RWPE1 (cell line): ENCODE measurements at places on chromosomes 1 and 21.

DNA sequence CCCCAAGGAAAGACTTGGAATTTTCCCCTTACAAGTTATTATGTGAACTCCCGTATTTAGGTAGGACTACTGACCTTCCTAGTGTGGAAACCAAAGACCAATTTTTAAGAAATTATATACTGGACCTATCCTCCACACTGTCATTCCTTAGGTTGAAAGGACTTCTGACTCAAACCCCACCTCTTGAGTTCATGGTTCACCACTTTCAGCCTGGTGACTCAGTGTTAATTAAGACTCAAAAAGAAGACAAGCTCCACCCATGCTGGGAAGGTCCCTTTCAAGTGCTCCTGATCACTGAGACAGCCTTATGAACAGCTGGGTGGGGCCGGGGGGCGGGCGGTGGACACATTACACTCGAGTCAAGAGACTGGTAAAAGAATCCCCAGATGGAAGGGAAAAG lies 113.2 kb downstream of the LRRC53 start:
- no peak for DNase-seq

- no peak for DNase-seq
Measured at GRCh38 chr1:163055005-163055404, 14.2 kb upstream of the RGS4 start.

DNA sequence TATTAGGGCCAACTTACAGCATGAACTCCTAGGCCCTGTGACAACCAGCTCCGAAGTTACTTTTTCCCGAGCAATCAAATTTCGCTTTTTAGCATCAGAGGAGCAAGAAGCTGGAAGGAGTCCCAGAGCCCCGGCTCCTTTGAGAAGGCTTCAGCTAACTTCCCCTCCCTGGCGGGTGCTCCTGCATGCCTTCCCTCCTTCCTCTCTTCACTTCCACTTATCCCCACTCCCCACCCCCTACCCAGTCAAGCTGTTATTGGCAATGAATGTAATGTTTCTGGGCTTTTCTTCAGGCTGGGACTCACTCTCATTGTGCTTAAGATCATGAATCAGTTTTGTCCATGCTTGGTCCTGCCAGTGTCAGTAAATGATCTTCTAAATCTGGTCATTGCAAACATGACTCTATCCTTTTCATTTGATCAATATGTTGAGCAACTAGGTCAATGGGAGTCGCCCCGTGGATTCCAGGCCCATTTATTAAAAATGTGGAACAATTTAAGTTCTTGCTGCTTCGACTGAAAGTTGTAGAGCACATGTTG lies 94.5 kb upstream of the TSPAN2 start:
- DNase-seq: no peak

GRCh38 chr1:57206038-57206437 lies 217.8 kb downstream of the DAB1 start:
- no peak for DNase-seq

DNA sequence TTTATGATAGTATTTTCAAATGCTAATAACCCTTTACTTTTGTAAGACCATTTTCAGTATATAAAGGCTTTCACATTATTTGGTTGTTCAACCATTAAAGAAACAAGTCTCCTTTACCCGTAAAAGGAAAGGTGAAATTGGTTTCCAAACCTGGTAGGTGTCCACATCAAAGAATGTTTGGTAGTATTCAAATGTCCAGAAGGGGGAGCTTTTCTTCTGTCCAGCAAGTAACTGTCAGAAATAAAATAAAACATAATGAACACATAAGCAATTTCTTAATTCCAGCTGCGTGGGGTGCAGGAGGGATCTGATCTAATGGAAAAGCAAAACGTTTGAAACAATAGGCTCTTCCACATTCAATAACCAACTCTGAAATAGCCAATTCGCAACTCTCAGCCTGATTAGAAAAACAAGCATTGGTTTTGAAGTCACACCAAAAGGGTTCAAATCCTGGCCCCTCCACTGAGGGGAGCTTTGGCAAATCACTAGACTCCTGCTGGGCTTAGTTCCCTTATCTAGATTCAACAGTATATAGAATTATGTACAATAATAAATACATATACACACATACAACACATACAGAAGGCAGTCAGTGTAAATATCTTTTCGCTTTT lies 11.0 kb downstream of the YIPF1 start:
- peak; percentile 57 for DNase-seq

- peak; percentile 63 for DNase-seq
Measured at GRCh38 chr1:40078512-40079333, 18.3 kb downstream of the PPT1 start.

- no peak for DNase-seq
Measured at GRCh38 chr1:91752324-91752723, 133.6 kb downstream of the TGFBR3 start.

DNA sequence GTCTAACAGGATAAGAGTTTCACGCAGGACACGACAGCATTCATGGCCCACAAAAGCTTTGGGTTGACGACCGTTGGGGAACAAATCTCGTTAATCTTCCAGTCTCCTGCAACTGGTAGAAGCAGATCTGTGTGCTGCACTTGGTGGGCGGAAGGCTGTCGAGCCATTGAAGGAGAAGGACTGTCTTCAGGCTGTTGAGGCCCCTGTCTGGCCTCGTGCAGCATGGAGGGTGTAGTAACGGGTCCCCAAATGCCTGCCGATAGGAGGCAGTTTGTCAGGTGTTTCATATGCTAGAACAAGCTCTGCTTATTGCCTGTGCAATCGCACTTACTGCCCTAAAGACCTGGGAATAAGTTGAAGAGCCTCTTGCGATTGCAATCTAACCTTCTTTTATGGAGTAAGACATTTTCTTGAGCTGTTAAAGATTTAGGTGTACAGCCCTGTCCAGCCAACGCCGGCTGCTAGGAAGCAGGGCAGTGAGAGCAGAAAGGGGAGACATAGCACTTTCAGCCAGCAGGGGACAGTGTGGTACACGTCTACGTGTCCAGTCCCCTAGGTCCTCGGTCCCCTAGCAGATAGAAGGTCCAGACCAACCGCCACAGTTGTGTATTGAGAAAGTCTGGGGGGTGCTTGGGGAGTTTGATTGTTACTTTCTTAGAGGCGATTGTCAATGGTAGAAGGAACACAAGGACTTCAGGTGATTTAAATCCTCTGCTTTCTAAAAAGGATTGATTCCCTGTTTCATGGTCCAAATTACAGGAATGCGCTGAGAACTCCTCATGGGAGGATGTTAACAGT lies 102.3 kb upstream of the TMPRSS2 start:
- DNase-seq: no peak

- DNase-seq: no peak
Measured at GRCh38 chr1:154349121-154349520, 23.8 kb downstream of the ATP8B2 start.

GRCh38 chr1:109020693-109021257 lies 21.1 kb downstream of the WDR47 start:
- DNase-seq: no peak

DNA sequence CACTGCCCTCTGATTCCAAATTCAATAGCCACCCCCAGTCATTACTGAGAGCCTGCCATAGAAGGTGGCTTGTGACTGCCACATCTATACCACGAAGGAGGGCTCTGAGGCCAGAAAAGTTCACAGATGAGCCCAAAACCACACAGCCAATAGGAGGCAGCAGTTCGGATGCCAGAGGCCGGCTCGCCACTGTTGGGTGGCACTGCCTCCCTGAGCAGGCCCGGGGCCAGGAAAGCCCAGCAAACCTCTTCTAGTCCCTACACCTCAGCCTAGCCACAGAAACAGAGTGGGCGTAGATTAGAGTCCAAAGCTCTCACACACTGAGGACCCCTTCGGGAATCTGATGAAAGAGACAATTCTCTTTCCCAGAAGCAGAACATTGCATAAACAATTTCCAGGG lies 5.9 kb upstream of the CAMK2N1 start:
- no peak for DNase-seq

- no peak for DNase-seq
Measured at GRCh38 chr1:94821636-94822305, 1.6 kb downstream of the SLC44A3 start.

DNA sequence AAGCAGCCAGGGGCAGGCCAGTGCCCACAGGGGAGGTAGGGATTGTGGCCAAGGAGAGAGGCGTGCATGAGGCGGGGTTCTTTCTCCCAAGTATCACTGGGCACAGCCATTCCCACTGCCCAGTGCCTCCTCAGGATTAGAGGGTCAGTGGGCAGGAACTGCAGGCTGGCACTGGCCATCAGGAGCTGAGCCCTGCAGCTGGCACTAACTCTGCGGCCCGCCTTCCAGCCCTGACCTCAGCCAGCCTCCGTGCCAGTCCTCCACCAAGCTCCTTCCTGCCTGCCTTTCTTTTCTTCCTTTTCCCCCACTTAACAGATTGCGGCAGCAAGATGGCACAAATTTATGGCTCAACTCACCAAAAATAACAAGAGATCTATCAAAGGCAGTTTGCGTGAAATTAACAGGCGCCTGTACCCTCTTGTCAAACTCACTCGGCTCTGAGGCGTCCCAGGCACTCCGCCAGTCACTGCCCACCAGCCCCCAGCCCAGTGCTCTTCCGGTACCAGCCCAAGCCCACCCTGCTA lies 11.1 kb downstream of the ADGRB2 start:
- no peak for DNase-seq

GRCh38 chr1:177650947-177651346 lies 318.9 kb downstream of the SEC16B start:
- DNase-seq: no peak

DNA sequence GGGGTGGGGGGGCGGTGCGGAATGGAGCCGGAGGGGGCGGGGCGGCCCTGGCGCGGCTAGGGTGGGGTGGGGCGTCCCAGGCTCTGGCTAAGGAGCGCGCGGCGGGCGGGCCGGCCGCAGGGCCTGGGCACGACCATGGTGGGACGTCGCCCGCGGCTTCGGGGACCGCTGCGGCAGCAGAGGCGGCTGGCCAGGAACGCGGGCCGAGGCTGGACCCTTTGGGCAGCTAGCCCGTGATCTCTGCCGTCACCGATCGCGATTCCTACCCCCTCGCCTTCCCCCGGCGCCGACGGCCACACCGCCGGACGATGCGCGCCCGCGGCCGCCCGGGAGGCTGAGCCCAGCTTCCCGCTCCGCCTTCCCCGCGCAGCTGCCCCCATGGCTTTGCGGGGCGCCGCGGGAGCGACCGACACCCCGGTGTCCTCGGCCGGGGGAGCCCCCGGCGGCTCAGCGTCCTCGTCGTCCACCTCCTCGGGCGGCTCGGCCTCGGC lies at the start of gene MAP3K21:
Gene MAP3K21 (plus strand): TSS at position 74 of the 491 bp plus-strand sequence. CDS start 305 bp downstream, at position 379.
- no peak for DNase-seq

DNA sequence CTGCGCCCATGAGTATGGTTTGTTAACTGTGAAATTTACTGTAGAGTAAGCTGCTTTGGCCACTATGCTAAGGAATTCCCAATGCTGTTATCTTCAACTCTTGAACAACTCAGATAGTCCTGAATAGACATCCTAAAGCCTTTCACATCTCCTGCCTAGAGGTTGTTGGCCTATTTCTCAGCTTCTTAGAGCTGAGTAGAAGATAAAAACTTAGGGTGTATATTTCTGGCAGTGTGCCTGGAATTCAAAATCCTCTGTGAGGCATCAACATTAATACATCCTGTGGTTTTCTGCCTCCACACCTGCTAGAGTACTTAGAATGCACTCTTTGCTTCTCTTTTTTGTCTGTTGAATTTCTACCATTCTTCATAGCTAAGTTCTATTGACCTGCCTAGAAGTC lies 45.8 kb upstream of the RC3H1 start:
- no peak for DNase-seq

DNA sequence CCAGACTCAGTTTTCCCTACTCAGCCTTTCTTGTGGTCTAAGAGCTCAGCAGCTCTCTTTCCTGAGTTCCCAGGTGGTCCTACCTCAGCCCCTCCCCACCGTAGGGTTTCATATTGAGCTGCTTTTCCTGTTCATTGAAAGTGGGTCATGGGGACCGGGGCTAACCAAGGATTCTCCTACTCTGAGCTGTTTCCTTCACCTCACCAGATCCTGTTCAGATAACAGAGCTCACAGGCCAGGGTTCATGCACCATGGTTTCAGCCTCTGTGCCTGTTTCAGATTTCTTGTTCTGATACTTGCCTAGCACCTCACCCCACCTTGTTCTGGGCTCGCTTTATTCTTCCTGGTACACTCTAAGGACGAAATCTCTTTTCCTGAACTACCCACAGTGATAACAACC lies 8.5 kb downstream of the UBQLN4 start:
- no peak for DNase-seq

DNA sequence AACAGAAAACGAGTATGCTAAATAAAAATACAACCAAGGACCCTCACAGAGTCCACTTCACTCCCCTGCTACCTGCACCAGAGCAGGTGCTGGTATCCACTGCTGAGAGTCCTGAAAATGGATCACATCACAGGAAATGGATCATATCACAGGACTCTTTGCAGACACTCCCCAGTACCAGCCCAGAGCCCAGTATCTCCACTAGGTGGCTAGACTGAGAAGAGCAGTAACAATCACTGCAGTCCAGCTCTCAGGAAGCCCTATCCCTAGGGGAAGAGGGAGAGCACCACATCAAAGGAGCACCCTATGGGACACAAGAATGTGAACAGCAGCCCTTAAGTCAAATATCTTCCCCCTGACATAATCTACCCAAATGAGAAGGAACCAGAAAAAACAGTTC lies 28.0 kb downstream of the AGBL4 start:
- no peak for DNase-seq

DNA sequence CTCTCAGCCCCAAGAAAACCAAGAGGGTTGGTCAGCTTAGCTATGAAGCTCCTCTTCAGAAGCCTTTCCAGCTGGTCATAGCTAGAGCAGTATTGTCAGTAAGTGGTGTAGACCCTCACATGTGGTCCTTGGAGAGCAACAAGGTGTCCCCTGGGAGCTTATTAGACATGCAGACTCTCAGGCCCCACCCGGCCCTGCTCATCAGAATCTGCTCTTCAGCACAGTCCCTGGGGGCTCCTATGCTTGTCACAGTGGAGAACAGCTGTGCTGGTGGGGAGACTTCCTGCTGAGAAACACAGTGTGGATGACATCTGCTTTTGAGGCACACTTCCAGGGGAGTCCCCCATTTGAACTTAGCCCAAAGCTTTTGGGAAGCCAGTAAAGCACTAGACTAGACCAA lies 21.9 kb upstream of the NEK2 start:
- no peak for DNase-seq

DNA sequence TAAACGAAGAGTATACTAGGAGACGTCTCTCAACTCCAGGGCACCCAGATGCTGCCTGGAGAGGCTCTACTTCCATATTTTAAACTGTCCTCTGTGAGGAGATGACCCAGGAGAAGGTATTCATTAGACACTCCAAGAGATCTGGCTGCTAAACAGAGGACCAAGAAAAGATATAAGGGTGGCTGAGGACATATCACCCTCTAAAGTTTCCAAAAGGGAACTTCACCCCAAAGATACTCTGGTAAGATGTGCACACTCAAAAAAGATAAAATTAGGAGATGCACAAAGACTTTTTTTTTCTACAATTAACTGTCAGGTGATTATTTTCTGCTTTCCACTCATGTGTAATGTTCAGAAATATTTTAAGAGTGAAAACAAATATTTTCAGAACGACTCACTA lies 1.4 kb downstream of the ZNF670 start:
- peak; percentile 10 for DNase-seq
